ENCODE measurements at places on chromosomes 16 and 17.

GRCh38 chr17:75684924-75685323 lies 17.8 kb downstream of the SAP30BP start:
- no peak for DNase-seq

- no peak for DNase-seq
Observed at GRCh38 chr16:51635181-51635580, 484.1 kb upstream of the SALL1 start.

DNA sequence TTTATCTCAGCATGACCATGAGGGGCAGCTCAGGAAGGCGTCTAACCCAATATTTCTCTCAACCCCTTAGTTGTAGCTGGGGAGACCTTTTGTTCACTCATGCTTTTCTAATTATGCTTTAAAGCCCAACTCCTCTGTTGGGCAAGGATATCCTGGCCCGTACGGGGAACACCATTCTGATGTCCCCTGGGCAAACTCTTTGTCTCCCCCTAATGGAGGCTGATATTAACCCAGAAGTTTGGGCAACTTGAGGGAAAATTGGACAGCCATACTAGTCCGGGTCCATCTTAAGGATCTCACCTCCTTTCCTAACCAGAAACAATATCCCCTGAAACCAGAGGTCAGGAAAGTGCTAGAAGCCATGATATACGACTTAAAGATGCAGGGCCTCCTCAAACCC lies 143.7 kb upstream of the COX10 start:
- DNase-seq: no peak

GRCh38 chr17:48463526-48463925 lies 33.5 kb upstream of the SKAP1 start:
- no peak for DNase-seq

GRCh38 chr16:67170168-67170948 lies at the start of gene NOL3:
Gene NOL3, plus strand, starts transcription at chr16:67170538.
- no peak for DNase-seq

DNA sequence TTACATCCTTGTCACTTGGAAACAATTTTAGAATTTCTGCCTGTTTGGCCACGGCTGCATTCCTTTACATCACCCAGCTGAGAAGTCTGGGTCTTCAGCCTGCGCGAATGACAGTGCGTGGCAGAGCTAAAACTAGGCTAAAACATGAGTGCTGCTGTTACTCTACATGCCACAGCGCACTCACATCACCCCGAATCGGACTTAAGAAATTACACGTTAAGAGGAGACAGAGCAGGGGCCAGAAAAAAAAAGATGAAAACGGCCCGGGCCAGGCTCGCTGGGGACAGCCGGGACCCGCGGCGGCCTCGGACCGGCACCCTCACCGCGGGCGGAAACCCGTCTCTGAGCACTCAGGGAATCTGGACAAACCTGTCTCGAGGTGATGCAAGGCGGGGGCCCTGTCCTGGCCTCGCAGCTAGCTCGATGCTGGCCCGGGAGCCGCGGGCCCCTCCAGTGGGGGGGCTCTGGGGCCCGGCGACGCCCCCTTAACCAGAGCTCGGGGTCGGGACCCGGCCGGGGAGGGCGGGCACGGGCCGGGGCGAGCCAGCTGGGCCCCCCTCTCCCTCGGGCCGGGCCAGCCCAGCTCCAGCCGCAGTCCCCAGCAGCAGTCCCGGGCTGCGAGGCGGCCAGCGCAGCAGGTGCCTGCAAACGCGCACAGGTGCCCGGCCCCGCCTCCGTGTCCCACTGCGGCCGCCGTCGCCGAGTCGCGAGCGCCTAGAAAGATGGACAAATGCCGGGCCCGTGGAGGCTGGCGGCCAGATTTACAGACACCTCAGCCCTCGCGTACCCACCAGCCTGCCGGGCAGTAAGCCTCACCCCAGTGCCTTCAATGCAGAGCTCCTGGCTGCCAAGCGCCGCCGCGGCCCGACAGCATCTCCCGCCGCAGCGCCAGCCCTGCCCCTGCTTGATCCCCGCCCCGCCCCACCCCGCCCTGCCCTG lies at the start of gene AKTIP:
AKTIP (minus strand) TSS at position 879 of the 939 bp plus-strand sequence. CDS start 2,950 bp downstream, outside the sequence.
- no peak for DNase-seq

Measured in left forelimb (tissue), 1 donor.